ENCODE measurements at places on chromosomes 1 and 21. TPM values are rescaled to one million over a fixed set of nuclear protein-coding genes. Genes with fewer than 3 reads are reported as not detected.

DNA sequence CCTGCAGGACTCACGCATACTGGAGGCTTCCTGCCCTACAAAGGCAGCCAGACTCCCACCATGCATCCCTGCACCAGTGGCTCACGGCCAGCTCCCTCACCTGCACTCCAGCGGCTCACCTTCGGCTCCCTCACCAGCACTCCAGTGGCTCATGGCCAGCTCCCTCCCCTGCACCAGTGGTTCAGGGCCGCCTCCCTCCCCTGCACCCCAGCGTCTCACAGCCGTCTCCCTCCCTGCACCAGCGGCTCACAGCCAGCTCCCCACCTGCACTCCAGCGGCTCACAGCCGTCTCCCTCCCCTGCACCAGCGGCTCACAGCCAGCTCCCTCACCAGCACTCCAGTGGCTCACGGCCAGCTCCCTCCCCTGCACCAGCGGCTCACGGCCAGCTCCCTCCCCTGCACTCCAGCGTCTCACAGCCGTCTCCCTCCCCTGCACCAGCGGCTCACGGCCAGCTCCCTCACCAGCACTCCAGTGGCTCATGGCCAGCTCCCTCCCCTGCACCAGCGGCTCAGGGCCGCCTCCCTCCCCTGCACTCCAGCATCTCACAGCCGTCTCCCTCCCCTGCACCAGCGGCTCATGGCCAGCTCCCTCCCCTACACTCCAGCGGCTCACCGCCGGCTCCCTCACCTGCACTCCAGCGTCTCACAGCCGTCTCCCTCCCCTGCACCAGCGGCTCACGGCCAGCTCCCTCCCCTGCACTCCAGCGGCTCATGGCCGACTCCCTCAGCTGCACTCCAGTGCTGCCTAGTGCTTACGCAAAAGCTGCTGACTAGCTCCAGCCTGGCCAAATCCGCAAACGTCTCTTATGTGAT is 324.5 kb downstream of the NPHP4 start:
- DNase-seq = peak; percentile 61

DNA sequence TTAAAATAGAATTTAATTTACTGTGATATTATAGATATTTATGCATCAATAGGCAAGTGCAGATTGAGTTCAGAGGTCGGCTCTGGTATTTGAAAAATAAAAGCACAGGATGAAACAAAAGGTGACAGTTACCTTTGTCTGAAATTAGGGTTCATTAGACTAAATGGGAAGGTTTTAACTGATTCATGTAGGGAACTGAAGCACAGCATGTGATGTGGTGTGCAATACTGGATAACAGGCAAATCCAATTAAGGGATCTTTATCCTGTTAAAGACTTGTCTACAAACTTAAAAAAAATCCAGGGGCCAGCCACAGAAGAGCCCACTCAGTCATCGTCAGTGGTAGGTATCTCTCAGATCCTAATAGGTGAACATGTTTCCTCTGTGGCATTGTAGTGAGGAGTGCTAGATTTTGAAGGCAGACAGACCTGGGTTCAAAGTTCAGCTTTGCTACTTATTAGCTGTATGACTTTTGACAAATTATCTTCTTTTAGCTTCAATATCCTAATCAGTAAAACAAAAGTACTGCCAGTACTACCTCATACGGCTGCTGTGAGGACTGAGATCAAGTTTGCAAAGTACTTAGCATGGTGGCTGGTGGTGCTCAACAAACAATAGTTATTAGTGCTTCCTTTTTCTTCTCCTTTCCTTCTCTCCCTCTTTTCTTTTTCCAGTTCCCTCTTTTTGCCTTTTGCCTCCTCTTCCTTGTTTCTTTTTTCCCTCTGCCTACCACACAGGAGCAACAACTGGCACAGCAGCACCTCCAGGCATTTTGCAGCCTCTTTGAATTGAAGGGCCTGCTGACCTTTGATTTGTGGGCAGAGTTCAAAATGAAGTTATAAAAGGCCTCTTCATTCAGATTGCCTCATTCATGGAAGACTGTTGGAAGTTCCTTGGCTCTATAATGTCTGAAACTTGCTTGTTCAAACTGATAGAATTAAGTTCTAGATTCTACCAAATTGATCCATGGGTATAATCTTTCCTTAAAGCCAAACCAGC is 44.9 kb upstream of the FOXD3 start:
- DNase-seq = no peak

GRCh38 chr21:42291751-42292562 is 23.3 kb downstream of the TFF3 start:
- no peak for DNase-seq

Gene GFI1
- 0.19 TPM for total RNA-seq

- DNase-seq = no peak
Observed at GRCh38 chr1:204684206-204684570, 1.4 kb downstream of the LRRN2 start.

Measured in cardiac septum (tissue), 1 donor.